ENCODE measurements at places on chromosomes 12 and 14.

DNA sequence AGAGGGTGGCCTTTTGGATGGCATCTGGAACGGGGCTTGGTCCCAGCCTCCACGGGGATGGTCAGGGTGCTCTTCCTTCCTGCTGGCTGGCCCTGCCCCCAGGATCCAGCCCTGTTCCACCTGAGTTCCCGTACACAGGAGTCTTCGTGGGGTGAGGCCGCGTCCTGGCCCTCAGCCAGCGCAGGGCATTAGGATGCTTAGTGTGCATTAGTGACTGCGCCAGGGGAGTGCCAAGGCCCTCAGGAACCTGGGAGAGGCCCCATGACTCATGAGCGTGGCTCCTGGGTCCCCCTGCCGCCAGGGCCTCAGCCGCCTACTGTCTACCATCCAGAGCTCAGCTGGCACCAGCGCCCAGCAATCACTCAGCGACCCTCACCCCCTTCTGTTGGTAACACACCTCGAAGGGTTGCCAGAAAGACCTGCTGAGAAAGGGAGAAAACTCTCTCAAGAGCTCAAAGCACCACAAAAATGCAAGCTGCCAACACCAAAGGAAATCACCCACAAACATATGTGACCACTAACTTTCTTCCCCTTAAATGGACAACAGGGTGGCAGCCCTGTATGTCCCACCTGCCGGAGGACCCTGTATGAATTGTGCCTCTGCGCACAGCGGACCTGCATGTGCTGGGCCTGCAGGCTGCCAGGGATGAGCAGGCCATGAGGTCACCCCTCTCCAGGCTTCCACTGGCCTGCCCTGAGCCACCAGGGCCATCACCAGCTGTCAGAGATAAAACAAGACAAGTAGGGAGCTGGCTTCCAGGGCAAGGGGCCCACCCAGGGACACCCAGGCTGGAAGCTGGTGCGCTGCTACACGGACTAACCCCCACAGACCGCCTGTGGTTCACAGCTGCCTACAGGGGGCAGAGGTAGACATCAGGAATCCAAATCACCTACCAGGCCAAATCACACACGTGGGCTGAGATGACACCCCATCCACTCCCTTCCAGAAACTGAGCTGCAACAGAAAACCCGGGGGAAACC, 28.7 kb downstream of the CCDC85C start:
- peak; percentile 85 for DNase-seq

- no peak for DNase-seq
Measured at GRCh38 chr12:73445658-73446324, 1091.8 kb upstream of the ATXN7L3B start.

- peak; percentile 36 for DNase-seq
Measured at GRCh38 chr12:105409801-105410471, 79.4 kb downstream of the C12orf75 start.

GRCh38 chr12:132281038-132281437, 48.4 kb downstream of the GALNT9 start:
- no peak for DNase-seq

- no peak for DNase-seq
Measured at GRCh38 chr14:91927191-91927590, 20.3 kb downstream of the FBLN5 start.

GRCh38 chr14:96148631-96149030, 56.0 kb upstream of the BDKRB2 start:
- no peak for DNase-seq

DNA sequence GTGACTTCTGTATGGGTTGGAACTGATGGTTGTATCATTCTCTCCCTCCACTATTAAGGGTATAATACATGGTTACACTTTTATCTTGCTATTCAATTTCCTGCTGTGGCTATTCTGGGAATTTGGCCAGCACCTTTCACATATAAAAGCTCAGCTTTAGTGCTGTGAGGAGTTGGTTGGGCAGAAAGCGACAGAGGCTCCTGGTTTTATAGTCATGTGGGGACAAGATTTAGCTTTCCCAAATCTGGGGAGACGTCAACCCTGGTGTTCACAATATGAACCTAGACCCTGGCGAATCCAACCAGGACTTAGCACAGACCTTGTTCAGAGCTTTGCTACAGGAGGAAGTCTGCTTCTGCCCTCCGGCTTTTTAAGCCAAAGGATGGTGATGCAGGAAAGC, 36.5 kb downstream of the FOS start:
- DNase-seq: no peak

GRCh38 chr12:1933342-1934051, 15.0 kb upstream of the CACNA2D4 start:
- no peak for DNase-seq

- no peak for DNase-seq
Measured at GRCh38 chr12:84732828-84733340, 179.7 kb downstream of the SLC6A15 start.

DNA sequence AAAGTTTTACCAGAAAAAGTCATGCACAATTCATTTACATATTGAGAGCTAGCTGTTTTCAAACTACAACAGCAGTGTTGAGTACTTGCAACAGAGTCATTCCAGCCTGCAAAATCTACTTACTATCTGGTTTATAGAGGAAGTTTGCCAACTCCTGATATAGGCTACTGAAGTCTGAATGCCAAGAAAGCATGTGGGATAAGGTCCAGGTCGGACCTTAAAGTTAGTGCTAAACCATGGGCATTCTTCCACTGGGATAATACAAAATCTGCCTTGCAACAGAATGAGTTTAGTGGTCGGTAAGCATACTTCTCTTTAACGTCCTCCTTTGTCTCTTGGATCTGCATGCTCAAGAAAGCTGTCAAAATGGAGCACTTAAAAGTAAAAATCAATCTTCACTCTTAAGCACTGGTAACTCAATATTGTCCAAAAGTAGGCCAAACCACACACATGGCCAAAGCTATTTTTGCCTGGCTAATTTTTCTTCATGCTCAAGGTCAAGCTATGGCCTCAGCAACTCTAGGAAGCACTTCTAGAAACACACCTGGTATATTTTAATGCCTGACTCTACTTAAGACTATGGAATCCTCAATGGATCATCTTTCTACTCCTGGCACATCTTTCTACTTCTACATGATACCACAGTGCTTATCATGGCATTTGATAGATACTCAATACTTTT, 364.9 kb upstream of the KITLG start:
- no peak for DNase-seq

DNA sequence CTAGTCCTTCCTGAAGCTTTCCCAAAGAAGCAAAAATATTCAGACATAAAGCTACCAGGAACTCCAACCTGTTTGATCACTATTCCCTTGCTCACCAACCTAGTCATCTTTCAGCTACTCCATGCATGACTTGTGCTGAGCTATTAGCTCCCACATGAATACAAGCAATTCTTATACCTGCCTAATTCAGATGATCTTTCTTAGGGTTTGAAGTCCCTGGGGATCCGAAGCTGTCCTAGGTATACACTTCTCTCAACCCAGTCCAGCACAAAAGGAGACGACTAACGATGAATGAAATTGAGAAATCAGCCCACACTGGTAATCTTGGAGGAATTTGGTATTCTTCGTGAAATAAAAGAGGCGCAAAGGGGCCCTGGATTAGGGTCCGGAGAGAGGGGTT, 631 bp upstream of the PTGR2 start:
- DNase-seq: peak; percentile 55

DNA sequence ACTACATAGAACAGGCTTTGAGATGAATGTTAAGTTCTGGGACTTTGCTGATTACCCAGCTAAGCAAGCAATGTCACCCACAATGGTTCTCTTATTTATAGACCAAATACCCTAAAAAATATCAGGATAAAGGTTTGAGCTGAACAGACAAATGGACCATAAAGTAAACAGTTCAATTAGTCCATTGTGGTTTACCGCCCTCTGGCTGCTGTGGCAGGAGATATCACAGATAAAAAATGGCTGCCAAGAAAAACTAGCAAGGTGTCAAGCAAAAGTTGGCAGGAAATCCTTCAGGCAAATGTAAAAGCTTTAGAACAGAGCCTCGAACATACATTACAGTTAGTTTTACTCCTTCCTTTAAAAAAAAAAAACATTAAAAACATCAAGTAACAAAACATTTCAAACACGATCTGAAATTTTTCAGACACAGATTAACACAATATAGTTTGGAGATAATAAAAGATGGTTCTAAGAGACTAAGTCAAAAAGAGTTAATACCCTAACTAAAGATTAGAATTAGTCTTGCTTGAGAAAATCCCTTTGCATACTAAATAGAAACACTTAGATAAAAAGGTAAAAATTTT, 41.3 kb downstream of the MED13L start:
- peak; percentile 32 for DNase-seq

DNA sequence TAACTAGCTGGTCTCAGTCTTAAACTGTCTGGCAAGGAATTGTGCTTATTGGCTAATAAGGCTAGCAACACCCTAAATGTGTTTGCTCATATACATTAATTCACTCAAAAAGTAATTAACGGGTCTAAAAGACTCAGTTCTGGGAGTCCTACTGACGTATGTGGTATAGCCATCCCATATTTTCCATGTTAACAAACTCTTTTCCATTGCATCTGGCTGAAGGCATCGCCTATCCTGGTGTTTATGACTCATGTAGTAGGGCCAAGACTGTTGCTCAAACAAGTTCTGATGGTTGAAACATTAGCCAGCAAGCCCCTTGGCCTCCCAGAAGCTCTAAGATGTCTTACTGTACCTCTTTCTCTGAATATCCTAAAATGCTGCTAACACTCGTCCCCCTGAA, 98.5 kb downstream of the PHLDA1 start:
- DNase-seq: no peak

GRCh38 chr14:71764701-71765382, 167.4 kb upstream of the RGS6 start:
- DNase-seq: no peak

DNA sequence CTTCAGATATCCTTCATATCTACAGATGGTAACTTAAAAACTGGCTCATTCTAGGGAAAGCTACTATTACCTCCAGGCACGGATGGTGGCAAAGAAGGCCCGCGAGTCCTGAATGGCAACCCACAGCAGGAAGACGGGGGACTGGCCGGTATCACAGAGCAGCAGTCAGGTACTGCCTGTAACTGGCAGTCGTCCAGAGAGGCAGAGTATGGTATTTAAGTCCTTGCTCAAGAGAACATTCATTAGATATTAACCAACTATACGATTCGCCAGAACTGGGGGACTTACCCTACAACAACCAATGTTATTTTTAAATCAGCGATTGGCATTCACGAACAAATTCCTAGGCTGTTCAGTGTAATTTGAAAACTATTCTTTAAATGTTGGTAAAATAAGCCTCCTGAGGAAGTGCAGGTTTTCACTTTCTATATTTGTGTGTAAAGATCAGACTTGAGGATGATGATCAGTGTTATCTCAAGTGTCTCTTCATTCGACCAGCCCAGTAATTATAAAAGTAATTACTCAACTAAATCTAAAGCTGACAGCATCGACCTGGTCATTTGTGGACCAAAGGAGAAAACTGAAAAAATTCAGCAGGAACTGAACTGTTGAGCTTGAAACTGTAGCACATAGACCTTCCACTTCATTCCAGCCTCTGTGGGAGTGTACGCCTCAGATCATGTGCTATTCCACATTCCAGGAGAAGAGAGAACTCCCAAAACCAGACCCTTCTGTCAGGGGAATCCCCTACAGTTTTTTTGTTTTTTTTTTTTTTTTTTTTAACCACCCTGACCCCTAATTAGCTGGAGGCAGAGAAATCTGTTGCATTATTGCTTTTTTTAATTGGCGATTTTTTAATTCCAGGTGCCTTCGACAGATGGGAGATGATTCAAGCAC, 75.6 kb downstream of the ESR2 start:
- DNase-seq: no peak

DNA sequence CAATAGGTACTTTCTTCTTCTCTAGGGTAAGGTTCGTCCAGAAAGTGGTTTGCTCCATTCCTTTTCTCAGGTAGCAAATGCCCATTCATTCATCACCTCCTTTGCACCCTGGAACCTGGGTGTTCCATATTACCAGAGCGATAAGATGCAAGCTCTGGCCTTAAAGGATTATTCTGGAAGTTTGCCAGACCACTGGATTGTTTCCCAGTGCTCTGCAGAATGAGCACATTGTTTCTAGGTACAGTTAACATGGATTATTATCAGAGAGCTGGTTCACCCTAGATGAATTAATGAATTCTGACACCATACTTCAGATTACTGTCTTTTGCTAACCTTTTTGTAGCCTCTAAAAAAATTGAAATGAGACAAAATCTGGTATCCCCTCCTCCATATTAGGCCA, 170.9 kb upstream of the BMP4 start:
- DNase-seq: no peak

DNA sequence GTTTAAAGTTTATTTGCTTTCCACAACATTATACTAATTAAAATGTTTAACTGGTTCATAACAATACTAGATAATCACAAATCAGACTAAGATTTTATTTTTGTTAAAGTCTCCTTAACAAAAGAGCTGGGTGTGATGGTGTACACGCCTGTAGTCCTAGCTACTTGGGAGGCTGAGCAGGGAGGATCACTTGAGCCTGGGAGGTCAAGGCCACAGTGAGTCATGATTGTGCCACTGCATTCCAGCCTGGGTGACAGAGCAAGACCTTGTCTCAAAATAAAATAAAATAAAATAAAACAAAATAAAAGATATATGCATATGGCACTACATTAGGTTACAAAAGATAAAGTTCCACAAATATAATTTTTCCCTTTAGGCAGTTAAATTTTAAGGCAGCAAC, 5.6 kb downstream of the MIS18BP1 start:
- DNase-seq: no peak

DNA sequence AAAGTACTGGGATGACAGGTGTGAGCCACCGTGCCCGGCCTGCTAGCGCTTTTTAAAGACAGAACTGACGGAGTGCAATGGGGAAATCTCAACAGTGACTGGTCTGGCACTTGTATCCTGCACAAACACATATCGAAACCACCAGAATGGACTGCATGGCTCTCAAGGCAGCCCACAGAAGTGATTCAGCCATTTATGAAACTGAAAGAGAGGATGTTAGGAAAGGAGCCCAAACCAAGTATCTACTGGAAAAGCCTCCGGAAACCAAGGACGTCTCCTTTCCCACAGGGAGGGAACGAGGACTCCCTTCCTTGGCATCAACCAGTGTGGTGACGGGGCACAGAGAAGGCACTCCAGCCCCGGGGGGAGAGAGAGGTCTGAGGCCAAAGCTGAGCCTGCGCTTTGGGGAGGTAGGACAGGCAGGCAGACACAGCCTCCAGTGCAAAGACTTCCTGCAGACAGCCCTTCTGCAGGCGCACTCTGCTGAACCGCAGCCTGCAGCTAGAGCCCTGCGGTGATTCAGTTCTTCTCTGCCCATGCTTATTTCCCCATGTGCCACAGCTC, 16.5 kb downstream of the SLC15A4 start:
- no peak for DNase-seq
